Activated naive CD8-positive, alpha-beta T cell treated with anti-CD3 and anti-CD28 coated beads for 36 hours (primary cell): ENCODE measurements at places on chromosomes 7 and 10. TPM values are rescaled to one million over a fixed set of nuclear protein-coding genes. Genes with fewer than 3 reads are reported as not detected.

- no peak for DNase-seq
Observed at GRCh38 chr10:25328361-25328760, 153.6 kb downstream of the GPR158 start.

DNA sequence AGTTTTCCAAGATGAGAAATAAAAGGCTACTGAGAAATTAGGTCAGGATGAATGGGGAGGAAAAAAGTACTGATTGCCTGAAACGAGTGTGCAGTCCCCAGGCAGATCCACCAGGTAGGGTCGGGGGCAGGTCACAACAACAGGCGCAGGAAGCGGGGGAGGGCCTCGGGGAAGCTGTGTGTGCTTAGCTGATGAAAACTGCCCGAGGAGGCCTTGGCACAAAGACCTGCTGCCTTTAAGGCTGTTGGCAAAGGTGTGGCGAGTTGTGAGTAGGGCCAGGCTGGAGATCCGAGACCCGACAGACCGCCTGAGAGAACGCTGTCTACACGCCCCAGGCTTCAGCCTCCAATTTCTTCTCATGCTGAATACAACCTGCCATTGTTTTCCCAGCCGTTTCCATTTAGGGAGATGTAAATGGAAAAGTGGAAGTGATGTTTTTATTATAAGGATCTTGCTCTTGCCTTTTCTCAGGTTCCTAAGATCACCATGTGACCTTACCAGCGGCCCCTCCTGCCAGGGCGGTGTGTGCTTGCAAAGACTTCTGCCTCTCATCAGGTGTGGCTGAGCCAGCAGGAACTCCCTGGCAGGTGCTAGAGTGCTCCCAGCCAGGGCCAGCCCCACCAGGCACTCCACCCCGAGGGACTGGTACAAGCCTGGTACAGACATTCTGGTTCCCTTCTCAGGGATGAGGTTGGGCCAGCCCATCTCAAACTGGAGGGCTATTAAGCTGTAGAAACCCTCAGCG lies 60.8 kb downstream of the DLG5 start:
- DNase-seq: no peak

GRCh38 chr7:2968176-2968575 lies 75.5 kb downstream of the CARD11 start:
- no peak for DNase-seq

The HTR5A gene
- total RNA-seq: not detected

The LEP gene
- not detected for total RNA-seq

- DNase-seq: no peak
Observed at GRCh38 chr10:87767253-87767652, 50.8 kb downstream of the ATAD1 start.

The ABCB1 gene
- total RNA-seq: 15.3 TPM

GRCh38 chr10:129894698-129895097 lies 69.4 kb downstream of the EBF3 start:
- no peak for DNase-seq

DNA sequence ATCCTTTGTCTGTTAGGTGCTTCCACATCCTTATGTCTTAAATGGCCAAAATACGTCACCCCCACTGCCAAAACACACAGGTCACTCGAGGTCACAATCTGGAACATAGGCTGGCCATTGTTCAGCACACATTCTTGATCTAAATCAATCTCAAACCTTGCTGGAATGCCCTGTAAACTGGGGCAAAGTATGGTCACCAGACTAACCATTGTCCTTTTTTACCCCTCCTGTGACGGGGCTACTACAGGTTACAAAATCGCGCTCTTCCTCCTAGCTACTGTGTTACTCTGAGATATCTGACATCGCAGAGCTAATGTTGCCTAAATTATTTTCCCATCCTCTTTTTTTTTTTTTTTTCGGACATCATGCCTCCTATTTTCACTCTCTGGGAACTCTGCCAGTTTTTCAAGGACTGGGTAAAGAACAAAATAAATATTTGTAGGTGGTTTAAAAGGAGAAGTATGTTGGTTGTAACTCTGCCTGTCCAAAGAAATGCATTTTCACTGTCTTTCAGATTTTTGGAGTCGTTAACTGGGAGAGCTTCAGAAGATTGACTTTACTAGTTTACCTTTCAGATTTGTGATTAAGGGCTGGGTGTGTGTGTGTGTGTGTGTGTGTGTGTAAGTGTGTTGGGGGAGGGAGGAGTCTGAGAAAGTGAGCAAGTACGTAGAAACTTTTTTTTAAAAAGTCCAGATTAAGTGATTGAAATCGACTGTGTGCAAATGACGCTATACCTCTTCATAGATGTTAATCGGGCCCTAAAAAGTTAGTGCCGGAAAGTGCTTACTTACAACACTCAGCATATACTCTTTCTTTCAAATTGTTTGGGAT lies 942 bp upstream of the KIAA1217 start:
- no peak for DNase-seq

- DNase-seq: no peak
Observed at GRCh38 chr10:71179382-71179781, 33.0 kb upstream of the UNC5B start.

The CRHR2 gene
- total RNA-seq: not detected
